ENCODE measurements at places on chromosomes 13 and 19. TPM values are rescaled to one million over a fixed set of nuclear protein-coding genes. Genes with fewer than 3 reads are reported as not detected.

The SIX5 gene
- total RNA-seq = 29.8 TPM

The PSG11 gene
- not detected for total RNA-seq

The SLC1A6 gene
- total RNA-seq = not detected

The GJB6 gene
- total RNA-seq = not detected

The FGF22 gene
- 0.62 TPM for total RNA-seq

The ZMYM5 gene
- total RNA-seq = 5.9 TPM

The ERICH6B gene
- not detected for total RNA-seq

The LGALS14 gene
- not detected for total RNA-seq

The IGSF23 gene
- total RNA-seq = 0.59 TPM

The ACP7 gene
- 0.15 TPM for total RNA-seq

The RPL13A gene
- total RNA-seq = 3,996 TPM
